Stimulated activated CD8-positive, alpha-beta memory T cell treated with anti-CD3 and anti-CD28 coated beads, Interleukin-7, amount 100 ng/mL, for 1 hour (primary cell): ENCODE measurements at places on chromosomes 3 and 15.

DNA sequence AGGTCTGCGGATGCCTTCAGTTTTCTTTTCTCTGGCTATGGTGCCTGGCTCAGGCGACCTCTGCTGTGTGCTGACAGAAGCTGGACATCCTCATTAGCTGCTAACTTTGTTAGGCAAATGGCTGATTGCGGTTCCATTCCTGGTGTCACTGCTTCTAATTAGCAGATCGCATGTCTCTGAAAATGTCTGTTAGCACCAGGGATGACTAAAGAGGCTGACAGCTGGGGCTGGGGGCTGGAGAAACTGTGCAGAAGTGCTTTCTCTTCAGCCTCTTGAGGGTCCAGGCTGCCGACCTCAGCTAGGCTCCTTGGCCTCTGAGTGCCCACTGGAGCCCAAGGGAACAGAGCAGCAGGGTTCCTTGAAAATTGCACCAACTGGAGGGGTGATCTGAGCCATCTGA, 39.3 kb downstream of the CHCHD6 start:
- no peak for DNase-seq

- DNase-seq, result no peak
These were observed 43.5 kb upstream of the SLC41A3 start for GRCh38 chr3:126127452-126127851.

- DNase-seq, result no peak
These were observed 52.2 kb downstream of the REC114 start for GRCh38 chr15:73495181-73495580.

DNA sequence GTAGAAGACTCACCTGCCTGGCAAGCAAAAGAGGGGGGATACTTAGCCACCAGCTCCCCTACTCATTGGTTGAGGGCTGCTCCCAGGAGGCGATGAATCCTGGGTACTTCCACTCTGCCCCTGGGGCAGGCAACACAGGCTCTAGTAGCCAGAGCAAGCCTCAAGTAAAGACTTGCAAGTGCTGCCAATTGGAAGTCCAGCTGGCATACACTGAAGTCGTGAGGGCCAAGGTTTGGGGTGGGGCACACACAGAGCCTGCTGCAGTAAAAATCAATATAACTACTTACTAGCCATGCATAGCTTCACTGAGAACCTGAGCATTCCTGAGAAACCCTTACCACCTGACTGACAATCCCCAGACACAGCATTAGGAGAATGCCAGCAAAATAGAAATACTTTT, 123.0 kb upstream of the EIF1B start:
- no peak for DNase-seq

DNA sequence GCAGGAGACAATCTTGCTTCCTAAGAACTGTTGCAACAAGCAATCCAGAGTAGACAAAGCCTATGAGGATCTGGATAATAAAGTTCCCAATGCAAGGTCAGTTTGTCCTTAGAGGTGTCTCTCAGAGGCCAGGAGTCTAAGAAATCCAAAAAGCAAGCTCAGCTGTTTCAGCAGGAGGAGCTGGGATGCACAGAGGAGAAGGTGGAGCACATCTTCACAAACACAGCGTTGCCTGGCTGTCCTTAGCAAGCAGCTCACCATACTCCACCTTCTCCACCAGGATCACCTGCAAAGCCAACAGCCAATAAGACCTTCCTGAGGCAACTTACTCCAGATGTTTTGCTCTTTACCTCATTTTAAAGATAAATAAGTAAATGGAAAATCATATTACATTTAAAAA, 365 bp downstream of the ZBED2 start:
- no peak for DNase-seq

GRCh38 chr15:55327387-55327786, 8.4 kb downstream of the PIGB start:
- no peak for DNase-seq

- no peak for DNase-seq
These were observed 11.8 kb upstream of the MYO1E start for GRCh38 chr15:59384507-59384906.

- DNase-seq, result no peak
These were observed 1325.8 kb upstream of the ALCAM start for GRCh38 chr3:104040896-104041295.

- no peak for DNase-seq
These were observed 401.0 kb downstream of the SI start for GRCh38 chr3:164677317-164677716.

- DNase-seq, result no peak
These were observed 3.9 kb upstream of the FGF12 start for GRCh38 chr3:192731233-192731632.

GRCh38 chr3:20836801-20837200, 650.8 kb upstream of the SGO1 start:
- no peak for DNase-seq

GRCh38 chr3:17292556-17292955, 407.8 kb downstream of the PLCL2 start:
- no peak for DNase-seq

- DNase-seq, result no peak
These were observed 490.1 kb upstream of the ATP11B start for GRCh38 chr3:182303169-182303568.

DNA sequence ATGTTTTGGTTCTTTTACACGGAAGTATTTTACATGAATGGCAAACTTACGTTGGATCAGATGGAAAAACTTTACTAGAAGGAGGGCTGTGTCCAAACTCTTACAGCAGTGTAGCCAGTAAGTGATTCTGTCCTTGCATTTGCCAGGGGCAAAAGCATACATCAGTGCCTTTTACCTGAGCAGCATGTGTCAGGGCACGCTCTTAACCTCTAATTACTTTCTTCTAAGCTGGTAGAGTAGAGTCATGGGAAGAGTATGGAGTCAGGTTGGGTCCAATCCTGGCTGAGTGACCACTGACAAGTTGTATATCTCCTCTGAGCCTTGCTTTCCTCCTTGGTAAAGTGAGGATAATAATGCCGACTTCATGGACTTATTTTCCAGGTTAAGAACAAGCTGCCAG, 47.1 kb downstream of the RYR3 start:
- DNase-seq, result no peak

GRCh38 chr15:74535388-74536084, 5.5 kb upstream of the ARID3B start:
- DNase-seq, result no peak

- DNase-seq, result no peak
These were observed 221.9 kb upstream of the ALCAM start for GRCh38 chr3:105144837-105145236.

DNA sequence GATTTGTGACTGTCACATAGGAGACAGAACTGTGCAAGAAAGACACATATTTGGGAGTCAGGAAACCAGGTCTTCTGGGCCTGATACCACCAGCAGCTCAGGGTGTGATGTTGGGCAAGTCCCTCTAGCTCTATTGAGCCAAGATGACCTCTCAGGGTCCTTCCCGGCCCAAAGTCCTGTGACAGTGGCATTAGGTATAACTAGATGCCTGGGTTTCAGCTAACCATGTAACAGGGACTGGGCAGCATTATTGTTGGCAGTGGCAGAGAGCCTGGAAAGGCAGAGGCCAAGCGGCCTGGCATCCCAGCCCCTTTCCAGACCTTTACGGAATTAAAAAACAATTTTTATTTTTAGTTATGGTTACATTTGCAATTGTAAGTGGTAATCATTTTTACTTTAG, 10.4 kb downstream of the LIMD1 start:
- DNase-seq, result no peak

DNA sequence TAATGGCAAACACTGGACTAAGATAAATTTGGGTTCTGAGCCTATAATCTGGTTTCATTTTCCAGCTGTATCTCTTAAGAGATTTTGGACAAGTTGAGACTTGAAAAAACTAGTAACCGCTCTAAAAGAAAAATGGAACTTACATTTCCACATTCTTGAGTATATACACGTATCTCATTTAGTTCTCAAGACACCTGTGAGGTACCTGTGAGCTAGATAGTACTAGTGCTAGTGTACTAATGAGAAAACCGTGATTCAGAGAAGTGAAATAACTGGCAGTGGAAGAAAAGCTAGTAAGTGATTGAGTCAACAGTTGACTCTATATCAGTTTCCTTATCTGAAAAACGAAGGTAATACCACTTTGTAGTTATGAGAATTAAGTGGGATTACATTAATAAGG, 62.2 kb upstream of the PAQR5 start:
- DNase-seq, result no peak

GRCh38 chr3:53617893-53618523, 123.6 kb downstream of the CACNA1D start:
- no peak for DNase-seq

DNA sequence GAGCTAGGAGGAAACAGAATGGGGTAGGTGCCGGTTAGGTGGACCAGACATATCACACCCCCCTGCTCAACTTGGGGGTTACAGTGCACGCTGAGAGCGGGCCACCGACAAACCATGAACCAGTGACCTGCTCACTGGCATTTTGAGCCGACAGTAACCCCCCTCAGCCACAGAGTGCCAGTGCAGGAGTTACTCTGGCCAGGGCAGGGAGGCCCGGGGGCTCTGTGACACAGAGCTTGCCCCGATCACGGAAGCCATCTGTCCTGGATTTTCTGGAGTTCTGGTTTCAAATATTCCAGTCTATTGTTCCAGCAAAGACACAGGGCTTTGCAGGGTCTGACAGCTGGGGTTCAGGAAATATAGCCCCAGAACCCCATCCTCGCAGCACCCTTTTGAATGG, 225.2 kb downstream of the VPS13C start:
- no peak for DNase-seq

DNA sequence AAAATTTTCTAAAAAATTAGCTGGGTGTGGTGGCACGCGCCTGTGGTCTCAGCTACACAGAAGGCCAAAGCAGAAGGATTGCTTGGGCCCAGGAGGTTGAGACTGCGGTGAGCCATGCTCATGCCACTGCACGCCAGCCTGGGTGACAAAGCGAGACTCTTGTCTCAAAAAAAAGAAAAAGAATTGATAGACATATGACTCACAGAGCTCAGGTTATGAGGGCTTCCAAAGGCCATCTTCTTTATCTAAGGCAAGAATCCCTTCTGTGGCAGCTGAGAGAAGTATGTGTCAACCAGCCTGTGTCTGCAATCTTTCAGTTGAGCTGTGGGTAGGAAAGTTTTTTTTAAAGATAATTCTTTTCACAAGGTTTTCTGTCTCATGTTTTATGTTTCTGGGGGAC, 53.9 kb downstream of the MRPS25 start:
- DNase-seq, result no peak

GRCh38 chr3:99842826-99843589, 25.3 kb downstream of the CMSS1 start:
- no peak for DNase-seq

- DNase-seq, result no peak
These were observed 8.3 kb upstream of the TM4SF4 start for GRCh38 chr3:149466192-149466591.

- DNase-seq, result no peak
These were observed 9.4 kb downstream of the ESYT3 start for GRCh38 chr3:138443521-138444503.

DNA sequence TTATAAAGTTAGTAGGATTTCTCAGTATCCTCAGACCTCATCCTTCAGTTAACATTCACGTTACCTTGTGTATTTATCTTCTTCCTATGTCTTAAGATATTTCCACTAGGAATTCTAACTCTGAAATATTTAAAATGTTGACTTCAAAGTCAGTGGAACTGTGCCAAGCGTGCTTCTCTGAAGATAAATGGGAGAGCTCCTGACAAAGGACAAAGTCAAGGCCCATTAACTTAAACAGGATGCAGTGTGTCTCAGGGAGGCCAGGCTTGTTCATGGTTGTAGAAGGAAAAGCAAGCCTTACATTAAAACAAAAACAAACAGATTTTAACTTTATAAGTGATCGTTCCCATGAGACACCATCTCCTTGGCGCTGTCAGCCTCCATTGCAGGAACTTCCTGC, 41.5 kb downstream of the ABHD17C start:
- DNase-seq, result no peak

GRCh38 chr3:194348354-194348753, 2.8 kb downstream of the CPN2 start:
- DNase-seq, result no peak
